ENCODE measurements at places on chromosomes 1 and 21.
A peak's percentile ranks its signal among the peaks of the same experiment; 100 is the strongest.

- no peak for DNase-seq
Measured at GRCh38 chr1:205500240-205501233, 3.9 kb upstream of the CDK18 start.

- no peak for DNase-seq
Measured at GRCh38 chr1:160801836-160802580, 6.0 kb downstream of the LY9 start.

- DNase-seq: peak; percentile 71
Measured at GRCh38 chr1:109498161-109498801, 4.4 kb downstream of the CYB561D1 start.

GRCh38 chr1:246803883-246804282 is 79.7 kb downstream of the SCCPDH start:
- no peak for DNase-seq

GRCh38 chr1:219302697-219303096 is 129.0 kb downstream of the LYPLAL1 start:
- no peak for DNase-seq

- no peak for DNase-seq
Measured at GRCh38 chr1:185279571-185279970, 37.5 kb downstream of the IVNS1ABP start.

DNA sequence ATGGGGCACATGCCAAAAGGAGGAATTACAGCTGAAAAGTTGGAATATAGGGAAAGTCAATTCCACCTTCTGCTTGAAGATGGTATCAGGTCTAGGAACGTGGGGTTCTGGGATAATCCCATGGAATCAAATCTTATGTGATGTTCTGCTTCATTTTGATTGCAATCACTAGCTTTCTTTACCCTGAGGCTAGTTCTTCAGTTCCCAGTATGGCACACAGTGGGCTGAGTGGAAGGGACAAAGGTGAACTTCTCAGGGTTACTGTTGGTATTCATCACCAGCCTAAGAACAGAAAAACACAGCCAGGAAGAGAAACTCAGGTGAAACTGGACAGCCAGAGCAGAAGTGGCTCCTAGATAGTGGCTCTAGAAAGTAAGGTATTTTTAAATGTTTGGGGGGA is 117.8 kb downstream of the TNFSF18 start:
- DNase-seq: no peak

DNA sequence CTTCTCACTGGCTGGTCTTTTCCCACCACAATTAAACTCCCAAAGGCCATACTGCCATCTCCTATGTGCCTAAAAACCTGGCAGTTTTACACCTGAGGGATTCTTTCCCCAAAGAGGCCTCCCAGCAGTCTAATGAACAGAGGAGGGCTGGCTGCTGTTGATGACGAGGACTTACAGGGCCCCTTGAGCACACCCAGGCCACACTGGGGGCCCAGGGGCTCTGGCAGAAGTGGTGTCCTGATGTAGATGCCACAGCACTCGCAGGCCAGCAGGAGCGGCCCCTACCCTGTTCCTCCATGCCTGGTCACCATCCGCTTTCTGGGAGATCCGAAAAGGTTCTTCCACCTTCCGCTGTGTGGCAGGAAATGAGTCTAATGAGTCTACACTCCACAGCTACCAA is 24.2 kb downstream of the POFUT2 start:
- no peak for DNase-seq

DNA sequence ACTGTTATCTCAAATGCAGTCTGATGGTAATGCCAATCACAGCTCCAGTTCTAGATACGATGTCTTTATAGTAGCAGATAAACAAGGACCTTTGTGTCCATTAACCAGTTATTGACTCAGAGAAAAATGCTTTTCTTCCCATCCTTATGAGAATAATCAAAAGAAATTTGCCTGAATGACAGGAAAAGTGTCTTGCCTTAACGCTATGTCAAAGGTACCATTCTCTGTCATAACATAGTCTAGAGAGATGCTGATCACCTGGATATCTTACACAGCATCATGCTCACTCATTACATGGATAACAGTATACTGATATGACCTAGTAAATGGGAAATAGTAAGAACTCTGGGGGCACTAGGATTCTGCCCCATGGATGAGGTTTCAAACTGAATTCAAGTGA is 151.7 kb upstream of the NEGR1 start:
- DNase-seq: no peak

- DNase-seq: no peak
Measured at GRCh38 chr1:54006508-54006907, 11.5 kb downstream of the LDLRAD1 start.

- DNase-seq: no peak
Measured at GRCh38 chr1:240044620-240045019, 47.1 kb upstream of the FMN2 start.
